Left colon (tissue), 2 donors: ENCODE measurements at places on chromosomes 3 and 15.

DNA sequence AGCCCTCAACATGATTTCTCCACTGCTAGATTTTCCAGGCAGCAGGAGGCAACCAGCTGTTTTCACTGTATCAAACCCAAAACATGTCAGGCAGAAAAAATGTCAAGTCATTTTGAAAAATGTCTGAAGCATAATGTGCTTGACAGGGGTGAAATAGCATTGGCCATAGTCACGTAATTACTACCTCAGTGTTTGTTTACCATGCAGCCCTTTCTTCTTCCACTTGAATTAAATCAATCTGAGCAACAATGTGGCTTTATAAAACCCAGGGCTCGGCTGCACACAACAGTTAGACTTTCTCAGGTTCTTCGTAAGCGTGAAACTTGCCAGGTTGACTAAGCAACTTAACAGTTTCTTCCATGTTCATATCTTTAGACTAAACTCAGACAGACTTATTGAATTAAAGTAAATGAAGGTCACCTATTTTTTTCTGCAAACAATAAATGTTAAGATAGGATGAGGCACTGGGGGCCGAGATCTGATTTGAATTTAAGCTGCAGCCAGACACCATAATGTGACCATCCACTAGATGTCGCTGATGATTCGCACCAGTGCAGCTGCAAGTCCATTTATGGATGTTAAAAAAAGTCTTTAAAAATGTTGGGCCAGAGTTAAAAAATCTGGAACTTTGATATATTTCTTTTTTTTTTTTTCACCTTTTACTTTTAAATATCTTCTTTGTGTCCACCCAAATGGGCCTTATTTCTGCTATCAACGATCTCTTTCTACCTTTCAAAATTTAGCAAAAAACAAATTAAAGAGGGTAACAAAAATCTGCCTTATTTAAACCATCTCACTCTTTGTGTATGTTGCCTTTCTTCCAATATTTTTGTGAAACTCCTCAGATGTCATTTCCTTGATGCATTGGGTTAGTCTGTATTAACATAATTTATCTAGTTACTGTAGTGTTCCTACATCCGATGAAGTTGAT lies 305.9 kb downstream of the CACNA2D3 start:
- DNase-seq: no peak

- no peak for DNase-seq
These were observed 20.2 kb upstream of the NUP210 start for GRCh38 chr3:13440204-13440817.

DNA sequence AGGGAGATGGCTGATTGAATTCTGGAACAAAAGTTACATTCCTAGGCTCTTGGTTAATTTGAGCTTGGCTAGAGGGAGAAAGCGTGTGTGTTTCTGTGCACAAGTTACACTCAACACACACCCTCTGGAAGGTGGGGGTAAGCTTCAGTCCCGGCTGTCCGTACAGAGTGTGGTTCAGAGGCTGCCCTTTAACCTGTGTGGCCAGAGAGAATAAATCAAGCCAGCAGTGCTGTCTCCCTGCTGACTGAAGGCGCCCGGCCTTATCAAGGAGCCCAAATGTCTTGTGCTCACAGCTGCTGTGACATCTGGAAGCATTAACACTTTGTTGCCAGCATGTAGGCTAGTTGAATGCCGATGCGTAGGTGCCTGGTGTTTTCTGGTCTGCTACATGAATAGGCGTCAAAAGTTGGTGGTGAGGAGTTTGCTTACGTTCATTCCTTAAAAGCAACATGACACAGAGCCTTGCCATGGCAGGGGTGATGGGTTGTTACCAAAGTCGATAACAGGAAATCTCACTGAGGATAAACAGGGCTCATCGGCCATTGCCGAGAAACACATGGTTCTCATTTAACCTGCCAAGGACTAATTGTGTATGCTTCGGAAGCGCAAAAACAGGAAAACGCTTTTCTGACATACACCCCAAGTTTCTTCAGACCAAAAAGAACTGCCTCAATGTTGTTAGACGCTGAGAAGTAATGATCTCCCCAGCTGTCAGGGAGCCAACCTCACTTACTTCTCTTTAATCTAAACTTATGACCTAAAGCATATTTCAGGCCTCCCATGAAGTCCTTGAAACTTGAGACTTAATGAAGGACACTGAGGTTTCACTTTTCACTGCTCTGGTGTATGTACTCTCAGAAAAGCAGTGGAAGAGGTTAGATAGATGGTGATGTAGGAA lies 95.8 kb upstream of the CTDSPL start:
- DNase-seq: no peak

DNA sequence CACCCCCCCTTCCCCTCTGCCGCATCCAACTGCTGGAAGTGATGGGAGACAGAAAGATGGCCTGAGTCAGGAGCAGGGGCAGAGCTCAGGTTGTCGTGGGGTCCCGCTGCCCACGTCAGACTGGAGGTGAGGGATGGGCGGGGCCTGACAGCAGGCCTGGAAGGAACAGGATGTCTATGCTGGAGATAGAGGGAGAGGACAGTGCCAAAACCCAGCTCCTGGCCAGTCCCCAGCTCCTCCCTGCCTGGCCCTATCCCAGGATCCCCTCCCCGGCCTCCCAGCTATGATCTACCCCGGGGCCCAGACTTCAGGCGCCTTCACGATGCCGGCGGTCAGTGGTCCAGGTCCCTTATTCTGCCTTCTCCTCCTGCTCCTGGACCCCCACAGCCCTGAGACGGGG lies at the start of gene LMAN1L:
TSS of gene LMAN1L (plus strand) at position 303 of the 400 bp plus-strand sequence. CDS start at position 323, 20 bp downstream.
- DNase-seq: no peak

DNA sequence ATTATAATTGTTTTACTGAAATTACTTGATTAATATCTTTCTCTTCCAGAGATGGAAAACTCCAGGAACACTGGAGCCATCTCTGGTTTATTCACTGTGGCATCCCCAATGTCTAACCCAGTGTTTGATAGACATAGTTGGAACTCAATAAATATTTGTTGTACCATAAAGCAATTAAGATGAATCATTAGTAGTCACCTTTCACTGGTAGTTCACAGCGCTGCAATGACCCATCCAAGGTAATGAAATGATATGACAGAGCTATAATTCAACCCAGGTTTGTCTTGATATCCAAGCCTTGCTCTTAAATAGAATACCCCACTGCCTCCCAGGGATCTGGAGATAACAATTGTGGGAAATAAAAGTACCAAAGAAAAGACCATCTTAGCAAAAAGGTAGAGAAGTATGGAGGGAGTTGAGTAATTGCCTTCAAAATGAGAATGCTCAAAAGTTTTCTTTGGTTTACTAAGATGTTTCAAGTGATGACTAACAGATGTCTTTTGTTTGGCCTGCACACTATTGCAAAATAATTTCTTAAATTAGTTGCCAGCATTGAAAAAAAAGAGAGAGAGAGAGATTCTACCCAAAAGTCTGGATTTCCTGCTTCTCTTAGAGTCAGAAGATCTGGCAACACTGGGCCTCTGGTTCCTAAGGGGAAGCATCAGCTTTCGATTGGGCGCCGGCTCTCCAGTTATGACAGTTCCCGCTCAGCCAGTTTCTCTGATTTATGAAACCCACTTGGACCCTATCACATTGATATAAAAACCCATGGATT lies 348.5 kb downstream of the ERC2 start:
- no peak for DNase-seq

- no peak for DNase-seq
These were observed 134.3 kb downstream of the GADL1 start for GRCh38 chr3:30760040-30760695.

DNA sequence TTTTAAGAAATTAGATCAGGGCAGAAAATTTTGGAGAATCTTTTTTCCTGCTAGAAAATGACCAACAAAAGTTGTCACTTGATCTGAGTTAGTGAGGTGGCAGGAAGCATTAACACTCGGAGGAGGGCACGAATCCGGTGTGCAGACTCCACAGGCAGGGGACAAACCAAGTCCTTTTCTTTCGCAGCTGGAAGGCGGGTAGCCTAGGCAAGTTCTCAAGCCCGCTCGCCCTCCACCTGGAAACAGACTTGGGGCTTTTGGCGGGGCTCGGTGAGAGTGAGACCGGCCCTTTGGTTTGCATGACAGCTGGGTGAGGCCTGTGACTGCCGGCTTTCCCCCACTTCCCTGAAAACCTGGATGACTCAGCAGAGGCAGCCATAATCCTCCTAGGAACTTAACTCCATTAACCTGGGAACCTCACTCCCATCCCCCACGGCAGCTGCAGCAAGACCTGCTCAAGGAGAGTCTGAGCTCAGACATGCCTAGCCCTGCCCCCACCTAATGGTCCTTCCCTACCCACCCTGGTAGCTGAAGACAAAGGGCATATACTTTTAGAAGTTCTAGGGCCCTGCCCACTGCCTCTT lies 134.8 kb downstream of the MFSD1 start:
- DNase-seq: no peak

DNA sequence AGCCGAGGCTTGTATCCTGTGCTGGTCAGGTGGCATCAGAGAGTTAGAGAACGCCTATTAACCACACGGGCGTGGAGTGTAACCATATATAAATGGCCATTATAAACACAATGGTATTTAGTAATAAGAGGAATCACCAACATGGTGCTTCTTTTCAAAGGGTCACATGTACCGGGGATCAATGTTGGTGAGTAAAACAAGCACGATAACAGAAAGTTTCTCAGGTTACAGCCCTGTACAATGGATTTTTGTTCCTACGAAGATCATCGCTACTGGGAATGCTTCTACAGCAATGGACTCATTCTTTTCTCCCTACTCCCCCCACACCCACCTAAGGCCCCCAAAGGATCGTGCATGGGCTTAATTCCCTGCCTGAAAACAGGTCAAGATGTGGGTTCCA lies 42.5 kb downstream of the MEIS2 start:
- DNase-seq: no peak

DNA sequence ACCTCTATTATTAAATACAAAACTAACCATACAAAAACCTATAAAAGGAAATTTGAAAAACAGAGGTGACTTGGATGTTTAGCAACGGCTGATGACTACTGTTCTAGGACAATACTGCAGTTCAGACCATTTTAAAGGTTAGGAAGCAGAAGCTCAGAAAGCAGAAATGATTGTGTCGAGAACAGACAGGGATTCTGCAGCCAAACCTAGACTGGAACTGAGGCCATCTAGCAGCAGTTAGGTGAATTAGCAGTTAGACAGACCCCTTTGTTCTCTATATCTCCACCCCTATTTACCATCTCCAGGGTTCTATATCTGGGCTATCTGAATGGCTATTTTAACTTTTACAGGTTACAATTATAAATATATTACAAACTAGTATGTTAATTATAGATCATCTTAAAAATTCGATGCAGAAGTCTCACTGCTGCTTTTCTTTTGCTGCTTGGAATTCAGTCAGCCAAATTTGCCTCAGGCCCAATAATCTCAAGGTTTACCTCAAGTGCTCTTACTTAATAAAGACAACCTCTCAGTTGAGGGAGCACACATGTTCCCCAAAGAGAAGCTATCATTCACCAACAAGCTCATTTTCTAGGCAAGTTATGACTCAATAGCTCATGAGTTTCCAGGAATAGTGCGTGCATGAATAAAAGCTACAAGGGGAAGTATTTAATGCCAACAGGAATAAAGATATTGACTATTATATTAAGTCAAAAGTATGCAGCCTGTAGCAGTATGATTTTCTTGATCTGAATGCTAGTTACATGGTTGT lies 9.3 kb upstream of the IL1RAP start:
- DNase-seq: no peak

- no peak for DNase-seq
These were observed 519.3 kb downstream of the NLGN1 start for GRCh38 chr3:173916799-173917198.

GRCh38 chr3:64360280-64360679 lies 135.0 kb upstream of the PRICKLE2 start:
- DNase-seq: no peak

GRCh38 chr3:13452490-13453335 lies 27.4 kb upstream of the HDAC11 start:
- peak; percentile 26 for DNase-seq

DNA sequence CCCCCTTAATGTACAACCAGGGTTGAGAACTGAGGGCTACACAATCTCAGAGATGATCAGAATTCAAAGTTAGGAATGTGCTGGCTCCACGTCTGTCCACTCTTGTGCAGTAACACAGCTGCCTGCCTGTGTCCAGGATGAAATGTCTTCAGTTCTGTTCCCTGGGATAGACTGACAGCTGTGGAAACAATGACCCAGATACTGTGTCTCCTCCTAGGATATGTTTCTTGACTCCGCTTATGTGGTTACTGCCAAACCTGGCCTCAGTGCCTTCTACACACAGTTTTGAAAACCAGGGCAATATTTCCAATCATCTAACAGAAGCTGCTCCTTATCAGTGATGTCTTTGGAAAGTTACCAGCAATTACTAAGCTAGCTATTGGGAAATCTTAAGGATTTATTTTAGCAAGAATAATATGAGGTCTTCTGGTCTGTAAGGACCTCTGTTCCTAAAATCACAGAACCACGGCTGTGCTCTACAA lies 67.6 kb downstream of the NOX5 start:
- no peak for DNase-seq

DNA sequence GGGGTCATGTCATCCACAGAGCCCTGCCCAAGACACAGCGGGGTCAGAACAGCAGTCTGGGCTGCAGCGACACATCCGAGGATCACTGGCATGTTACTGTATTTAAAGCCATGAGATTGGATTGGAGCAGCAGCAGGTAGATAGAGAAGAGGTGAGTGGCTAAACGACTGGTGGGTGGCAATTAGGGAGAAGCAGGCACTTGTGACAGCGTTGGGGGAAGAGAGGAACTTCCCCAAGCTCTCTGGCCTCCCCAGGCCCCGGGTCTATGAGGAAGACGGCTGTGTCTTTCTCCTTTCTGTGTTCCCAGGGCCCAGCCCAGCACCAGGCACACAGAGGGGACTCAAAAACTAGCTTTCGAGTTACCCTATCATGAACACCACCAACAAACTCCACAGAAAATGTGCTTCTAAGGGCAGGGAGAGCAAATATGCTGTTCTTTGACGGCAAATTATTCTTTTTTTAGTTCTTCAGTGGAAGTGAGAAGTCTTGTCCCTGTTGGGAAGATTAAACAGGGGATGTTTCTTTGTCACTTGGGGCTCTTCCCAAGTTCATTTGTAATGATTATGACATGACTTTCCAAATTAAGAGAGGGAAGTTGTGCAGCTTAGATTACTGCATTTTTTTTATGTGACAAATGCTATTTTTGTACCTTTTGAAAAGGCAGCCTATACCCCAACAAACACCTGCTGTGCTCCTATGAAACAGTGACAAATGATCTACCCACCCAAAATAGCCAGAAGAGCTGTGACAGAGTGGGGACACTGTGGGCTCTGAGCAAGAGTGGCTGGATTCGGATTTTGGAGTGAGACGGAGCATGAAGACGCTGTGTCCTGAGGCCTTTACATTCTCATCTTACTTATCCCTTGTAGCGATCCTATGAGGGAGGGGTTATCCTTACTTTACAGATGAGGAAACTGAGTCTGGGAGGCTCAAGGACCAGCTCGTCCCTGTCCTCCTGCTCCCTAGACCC lies 7.2 kb upstream of the SYNM start:
- DNase-seq: no peak

- DNase-seq: peak; percentile 78
These were observed 6.3 kb upstream of the HES1 start for GRCh38 chr3:194129581-194130133.

DNA sequence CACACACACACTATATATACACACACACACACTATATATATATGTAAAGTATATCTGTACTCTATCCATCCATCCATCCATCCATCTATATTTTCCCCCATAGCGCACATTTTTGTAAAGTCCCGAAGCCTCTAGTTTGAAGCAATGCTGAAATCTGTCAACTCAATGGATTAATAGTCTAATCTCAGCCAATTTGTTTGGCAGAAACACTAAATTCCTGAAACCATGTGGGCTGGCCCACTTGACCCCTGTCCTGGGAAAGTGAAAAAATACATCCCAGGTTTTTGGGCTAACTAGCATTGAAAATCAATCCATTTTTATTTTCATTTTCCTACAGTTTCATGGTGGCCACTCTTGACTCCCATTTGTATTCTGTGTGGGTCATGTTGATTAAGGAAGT lies 166.7 kb downstream of the SLCO3A1 start:
- DNase-seq: no peak

- no peak for DNase-seq
These were observed 269.5 kb downstream of the SUCLG2 start for GRCh38 chr3:67384760-67385397.
